Type B pancreatic cell (in vitro differentiated cells): ENCODE measurements at places on chromosomes 12 and 14. TPM values are rescaled to one million over a fixed set of nuclear protein-coding genes. Genes with fewer than 3 reads are reported as not detected.
A peak's percentile ranks its signal among the peaks of the same experiment; 100 is the strongest.

Gene KRT73
- 0.12 TPM in 1 of 2 replicates, not detected in the other for total RNA-seq

- H3K27ac ChIP-seq, result peak overlapping the region; percentile 41
- H3K36me3 ChIP-seq, result no peaks in the 10 kb centered on the region
- H3K4me1 ChIP-seq, result peaks cover 16% of the 10 kb centered on the region
- H3K4me3 ChIP-seq, result peak overlapping the region; percentile 64
Measured at GRCh38 chr14:94009767-94010166, 12.7 kb downstream of the CCDC197 start.

DNA sequence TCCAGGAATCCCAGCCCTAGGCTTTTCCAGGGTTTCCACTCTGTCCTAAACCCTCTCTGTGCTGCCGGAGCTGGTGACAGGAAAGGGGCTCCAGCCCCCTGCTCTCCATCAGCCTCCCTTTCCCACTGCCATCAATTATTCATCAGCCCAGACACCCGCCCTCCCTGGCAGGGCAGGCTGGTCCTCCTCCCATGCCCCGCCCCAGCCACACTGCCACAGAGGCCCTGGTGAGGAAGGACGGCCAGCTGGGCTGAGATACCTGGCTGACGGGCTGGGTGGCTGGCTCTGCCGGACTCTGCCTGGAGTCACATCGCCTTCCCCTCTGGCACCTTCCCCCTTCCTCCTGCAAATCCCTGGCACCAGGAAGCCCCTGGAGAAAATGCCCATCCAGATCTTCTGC lies 11.9 kb upstream of the SMARCD1 start:
- no peak for DNase-seq
- peaks cover 5% of the 10 kb centered on the region for H3K27me3 ChIP-seq
- H3K36me3 ChIP-seq, result no peaks in the 10 kb centered on the region
- peaks cover 29% of the 10 kb centered on the region for H3K4me1 ChIP-seq
- H3K27ac ChIP-seq, result no peak overlapping the region

GRCh38 chr12:56877195-56878009 lies 56.8 kb downstream of the SDR9C7 start:
- no peaks in the 10 kb centered on the region for H3K4me1 ChIP-seq
- no peak overlapping the region for H3K27ac ChIP-seq
- H3K4me3 ChIP-seq, result no peak overlapping the region
- peaks cover 13% of the 10 kb centered on the region for H3K27me3 ChIP-seq

Gene SCN8A
- total RNA-seq, result 2.6 and 3.9 TPM in 2 replicates

DNA sequence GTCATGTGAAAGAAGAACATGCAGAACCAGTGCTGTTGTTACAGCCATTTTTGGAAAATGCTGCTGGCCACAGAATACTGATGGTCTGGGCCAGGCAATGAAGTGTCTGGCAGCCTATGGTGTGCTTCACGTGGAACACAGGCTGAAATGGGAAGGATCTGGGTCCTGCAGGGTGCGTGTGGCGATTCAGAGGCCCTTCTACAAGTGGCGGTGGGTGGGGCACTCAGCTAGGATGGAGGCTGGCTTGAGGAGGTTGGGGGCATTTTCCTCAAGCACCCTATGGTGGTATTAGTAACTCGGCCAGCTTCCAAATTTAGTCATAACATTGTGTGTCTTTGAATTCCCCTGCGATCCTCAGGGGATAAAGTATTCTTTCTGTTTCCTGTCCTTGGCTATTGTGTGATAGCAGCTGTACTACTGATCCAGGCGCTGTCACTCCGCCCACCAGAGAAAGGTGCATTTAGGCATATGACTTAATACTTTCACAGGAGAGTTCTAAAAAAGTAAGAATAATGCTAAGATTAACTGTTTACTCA lies 9.2 kb upstream of the RAD52 start:
- no peak overlapping the region for H3K27ac ChIP-seq
- H3K36me3 ChIP-seq, result peaks cover 4% of the 10 kb centered on the region
- no peaks in the 10 kb centered on the region for H3K4me1 ChIP-seq

Gene NAV3
- 5.6 and 24.9 TPM in 2 replicates for total RNA-seq

Gene FITM1
- total RNA-seq, result 0.26 and 0.53 TPM in 2 replicates

GRCh38 chr14:93592786-93593185 lies 162.0 kb downstream of the UNC79 start:
- DNase-seq, result no peak
- H3K27me3 ChIP-seq, result peaks cover 5% of the 10 kb centered on the region
- H3K4me1 ChIP-seq, result no peaks in the 10 kb centered on the region
- no peak overlapping the region for H3K4me3 ChIP-seq
- H3K27ac ChIP-seq, result no peak overlapping the region

Gene SLC5A8
- 0.72 and 1.0 TPM in 2 replicates for total RNA-seq

DNA sequence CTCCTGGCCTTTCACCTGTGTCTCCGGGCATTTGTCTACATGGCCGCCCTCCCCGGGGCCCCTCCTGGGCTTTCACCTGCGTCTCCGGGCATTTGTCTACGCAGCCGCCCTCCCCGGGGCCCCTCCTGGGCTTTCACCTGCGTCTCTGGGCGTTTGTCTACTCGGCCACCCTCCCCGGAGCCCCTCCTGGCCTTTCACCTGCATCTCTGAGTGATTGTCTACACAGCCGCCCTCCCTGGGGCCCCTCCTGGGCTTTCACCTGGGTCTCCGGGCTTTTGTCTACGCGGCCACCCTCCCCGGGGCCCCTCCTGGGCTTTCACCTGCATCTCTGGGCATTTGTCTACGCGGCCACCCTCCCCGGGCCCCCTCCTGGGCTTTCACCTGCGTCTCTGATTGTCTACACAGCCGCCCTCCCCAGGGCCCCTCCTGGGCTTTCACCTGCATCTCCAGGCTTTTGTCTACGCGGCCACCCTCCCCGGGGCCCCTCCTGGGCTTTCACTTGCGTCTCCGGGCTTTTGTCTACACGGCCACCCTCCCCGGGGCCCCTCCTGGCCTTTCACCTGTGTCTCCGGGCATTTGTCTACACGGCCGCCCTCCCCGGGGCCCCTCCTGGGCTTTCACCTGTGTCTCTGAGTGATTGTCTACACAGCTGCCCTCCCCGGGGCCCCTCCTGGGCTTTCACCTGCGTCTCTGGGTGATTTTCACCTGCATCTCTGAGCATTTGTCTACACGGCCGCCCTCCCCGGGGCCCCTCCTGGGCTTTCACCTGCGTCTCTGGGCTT lies 68.0 kb upstream of the GALNT9 start:
- no peak for DNase-seq
- H3K36me3 ChIP-seq, result no peaks in the 10 kb centered on the region
- peaks cover 69% of the 10 kb centered on the region for H3K27me3 ChIP-seq
- H3K4me3 ChIP-seq, result no peak overlapping the region
- peaks cover 4% of the 10 kb centered on the region for H3K4me1 ChIP-seq
- H3K27ac ChIP-seq, result no peak overlapping the region

Gene TMEM121
- total RNA-seq, result 1.4 and 5.5 TPM in 2 replicates

DNA sequence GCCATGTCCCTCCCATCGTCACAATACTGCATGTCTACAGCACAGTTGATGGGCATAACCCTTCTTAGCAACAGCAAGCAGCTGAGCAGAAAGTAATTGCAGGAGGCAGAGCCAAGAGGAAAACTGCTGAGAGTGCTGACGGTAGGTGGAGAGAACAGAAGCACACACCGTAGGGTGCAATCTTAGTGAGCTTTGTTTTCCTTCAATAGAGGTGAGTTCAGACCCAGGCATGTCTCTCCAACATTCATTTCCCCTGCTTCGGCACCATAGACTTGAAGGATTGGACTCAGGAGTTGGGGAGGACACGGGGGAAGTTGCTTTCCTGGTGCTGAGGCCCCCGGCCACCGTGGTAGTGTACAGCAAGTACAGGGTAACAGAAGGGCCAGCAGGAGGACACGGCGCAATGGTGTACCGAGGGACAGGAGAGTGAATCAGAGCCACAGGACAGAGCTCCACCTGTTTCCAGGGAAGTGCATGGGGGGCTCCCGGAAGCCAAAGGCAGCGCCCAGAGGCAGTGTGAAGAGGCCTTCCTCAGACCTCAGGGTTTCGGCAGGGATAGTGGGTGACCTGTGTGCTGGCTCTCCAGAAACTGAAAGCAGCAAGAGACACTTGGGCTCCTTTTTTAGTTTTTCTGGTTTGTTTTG lies 36.3 kb upstream of the SINHCAF start:
- no peaks in the 10 kb centered on the region for H3K36me3 ChIP-seq
- peaks cover 3% of the 10 kb centered on the region for H3K27me3 ChIP-seq
- peak overlapping the region; percentile 72 for H3K4me3 ChIP-seq
- peaks cover 18% of the 10 kb centered on the region for H3K4me1 ChIP-seq
- peak overlapping the region; percentile 87 for H3K27ac ChIP-seq

GRCh38 chr14:101705733-101706508 lies 55.6 kb upstream of the PPP2R5C start:
- peaks cover 52% of the 10 kb centered on the region for H3K27me3 ChIP-seq
- H3K36me3 ChIP-seq, result peaks cover 4% of the 10 kb centered on the region
- H3K27ac ChIP-seq, result no peak overlapping the region
- no peak for DNase-seq
- H3K4me3 ChIP-seq, result no peak overlapping the region

DNA sequence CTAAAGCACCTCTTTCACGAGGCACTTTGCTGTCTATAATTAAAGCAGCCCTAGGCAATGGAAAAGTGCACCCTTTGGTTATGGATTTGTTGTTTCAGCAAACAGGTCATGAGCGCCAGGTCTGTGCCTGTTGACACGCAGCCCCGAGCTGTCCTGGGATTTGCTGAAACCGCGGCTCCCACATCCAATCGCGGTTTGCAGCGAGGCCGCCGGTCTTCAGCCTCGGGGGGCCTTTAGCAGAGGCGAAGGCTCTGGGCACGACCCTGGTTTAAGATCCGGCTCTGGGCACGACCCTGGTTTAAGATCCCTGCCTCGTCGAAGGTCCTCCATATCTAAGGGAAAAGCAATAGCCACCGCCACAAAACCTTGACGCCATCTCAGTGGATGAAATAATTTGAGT lies 79.2 kb downstream of the GLT1D1 start:
- DNase-seq, result no peak
- no peak overlapping the region for H3K27ac ChIP-seq
- peaks cover 4% of the 10 kb centered on the region for H3K4me1 ChIP-seq

DNA sequence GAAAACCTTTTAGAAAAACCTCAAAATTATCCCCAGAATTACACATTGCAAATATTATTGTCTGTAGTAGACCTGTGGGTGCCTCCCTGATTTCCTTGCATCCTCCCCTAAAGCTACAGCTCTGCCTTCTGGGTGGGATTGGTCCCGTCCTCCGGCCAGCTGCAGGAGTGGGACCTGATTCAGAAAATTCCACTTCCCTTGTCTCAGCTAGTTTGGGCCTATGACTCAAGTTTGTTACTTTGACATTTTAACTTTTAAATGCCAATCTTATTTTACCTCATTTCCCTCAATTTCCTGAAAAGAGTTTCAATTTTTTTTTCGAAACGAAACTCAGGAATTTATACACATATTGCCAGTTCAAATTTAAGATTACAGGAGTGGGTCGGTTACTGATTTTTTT lies 13.2 kb upstream of the SLC41A2 start:
- no peaks in the 10 kb centered on the region for H3K4me1 ChIP-seq
- H3K27me3 ChIP-seq, result no peaks in the 10 kb centered on the region
- H3K4me3 ChIP-seq, result no peak overlapping the region
- H3K27ac ChIP-seq, result no peak overlapping the region

Gene C12orf50
- total RNA-seq, result 0.17 TPM in 1 of 2 replicates, not detected in the other

DNA sequence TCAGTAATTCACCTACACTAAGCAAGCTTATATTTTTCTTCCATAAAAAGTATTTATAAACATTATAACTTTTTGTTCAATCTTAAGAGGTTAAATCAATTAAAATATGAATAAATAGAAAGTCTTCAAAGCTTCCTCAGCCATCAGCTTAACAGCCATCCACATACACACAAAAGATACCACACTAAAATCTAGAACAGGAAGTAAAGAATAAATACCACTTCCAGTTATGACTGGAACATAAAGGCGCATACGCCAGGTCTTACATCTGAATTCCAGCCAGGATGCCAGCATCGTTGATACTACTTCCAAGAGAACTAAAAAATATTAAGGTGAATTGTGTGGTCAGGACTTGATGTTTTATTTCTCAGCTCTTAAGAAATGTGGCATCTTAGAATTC lies 17.0 kb downstream of the SIX1 start:
- DNase-seq, result no peak
- no peak overlapping the region for H3K27ac ChIP-seq
- H3K36me3 ChIP-seq, result peaks cover 4% of the 10 kb centered on the region
- H3K4me1 ChIP-seq, result peaks cover 12% of the 10 kb centered on the region
- H3K4me3 ChIP-seq, result no peak overlapping the region

Gene BICDL1
- total RNA-seq, result 7.4 and 7.8 TPM in 2 replicates

Gene RASSF8
- 46.3 and 65.1 TPM in 2 replicates for total RNA-seq

Gene MYO1H
- total RNA-seq, result 0.72 and 0.79 TPM in 2 replicates

Gene TSPAN19
- 0.56 TPM in 1 of 2 replicates, not detected in the other for total RNA-seq

DNA sequence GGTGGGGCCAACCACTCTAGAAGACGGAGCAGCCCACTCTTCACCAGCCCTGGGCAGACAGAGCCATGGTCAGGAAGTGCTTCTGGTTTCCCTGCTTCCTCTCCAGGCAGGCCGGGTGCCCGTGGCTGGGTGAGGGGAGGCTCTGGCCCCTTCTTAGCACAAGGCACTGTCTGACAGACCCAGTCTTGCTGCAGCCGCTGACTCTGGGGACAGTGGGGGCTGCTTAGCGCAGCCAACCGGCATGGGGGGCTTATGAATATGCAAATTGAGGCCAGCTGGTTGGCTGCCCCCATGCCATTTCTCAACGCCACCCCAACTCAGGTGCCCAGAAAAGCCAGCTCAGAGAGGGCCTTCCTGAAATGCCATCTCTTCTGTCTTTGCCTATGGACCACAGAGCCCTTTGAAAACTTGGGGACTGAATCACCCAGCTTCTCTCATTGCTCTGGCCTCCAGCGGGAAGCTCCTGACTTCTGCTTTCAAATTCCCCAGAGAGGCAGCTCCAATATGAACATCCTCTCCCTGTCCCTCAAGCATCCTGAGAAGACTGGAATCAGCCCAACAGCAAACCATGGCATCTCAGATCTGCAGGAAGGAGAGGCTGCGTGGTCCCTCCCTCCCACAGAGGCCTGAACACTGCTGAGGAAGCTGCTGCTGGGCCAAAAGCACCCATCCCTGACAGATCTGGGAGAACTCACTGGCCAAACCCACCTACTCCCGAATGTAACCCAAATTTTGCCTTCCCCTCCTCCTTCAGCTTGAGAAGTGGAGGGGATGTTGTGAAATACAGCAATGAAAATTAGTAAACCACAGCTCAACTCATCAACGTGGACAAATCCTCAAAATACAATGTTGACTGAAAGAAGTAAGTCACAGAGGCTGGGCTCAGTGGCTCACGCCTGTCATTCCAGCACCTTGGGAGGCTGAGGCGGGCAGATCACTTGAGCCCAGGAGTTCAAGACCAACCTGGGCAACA lies at the start of gene PROX2:
TSS of gene PROX2 (minus strand) at position 205 of the 973 bp plus-strand sequence. CDS start 12,311 bp downstream, outside the sequence.
- no peak for DNase-seq
- H3K27me3 ChIP-seq, result peaks cover 3% of the 10 kb centered on the region
- H3K4me3 ChIP-seq, result no peak within 1 kb of the TSS
- H3K27ac ChIP-seq, result no peak within 1 kb of the TSS
- peaks cover 6% of the 10 kb centered on the region for H3K4me1 ChIP-seq

Gene RDH16
- 0.43 and 0.68 TPM in 2 replicates for total RNA-seq

Gene LACRT
- total RNA-seq, result not detected in 2 replicates

GRCh38 chr12:106088811-106089485 lies 49.8 kb downstream of the NUAK1 start:
- H3K4me3 ChIP-seq, result no peak overlapping the region
- H3K27me3 ChIP-seq, result peaks cover 2% of the 10 kb centered on the region
- H3K36me3 ChIP-seq, result peaks cover 14% of the 10 kb centered on the region
- DNase-seq, result no peak
- peaks cover 28% of the 10 kb centered on the region for H3K4me1 ChIP-seq

Gene NUAK1
- total RNA-seq, result 6.5 and 8.1 TPM in 2 replicates
